Stimulated activated CD4-positive, alpha-beta T cell treated with anti-CD3 and anti-CD28 coated beads, Interleukin-1b, Interleukin-23, amount 100 ng/mL, for 1 hour (primary cell): ENCODE measurements at places on chromosomes 4 and X.

DNA sequence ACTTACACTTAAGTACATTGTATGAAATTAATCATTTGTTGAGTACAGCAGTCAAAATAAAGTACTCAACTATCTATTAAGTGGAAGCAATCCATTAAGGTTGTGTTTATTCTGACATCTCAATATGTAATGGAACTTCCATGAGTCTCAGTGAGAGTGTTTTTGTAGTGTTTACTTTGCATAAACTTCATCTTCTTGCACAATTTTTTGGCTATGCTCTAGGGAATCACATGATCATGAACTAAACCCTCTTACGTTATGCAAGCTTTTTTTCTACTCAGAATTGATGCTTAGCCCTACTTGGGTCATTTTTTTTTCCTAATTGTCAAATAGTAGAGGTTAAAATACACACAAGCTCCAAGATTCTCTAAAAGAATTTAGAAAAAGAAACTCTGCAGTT lies 21.1 kb upstream of the PIGA start:
- no peak for DNase-seq

DNA sequence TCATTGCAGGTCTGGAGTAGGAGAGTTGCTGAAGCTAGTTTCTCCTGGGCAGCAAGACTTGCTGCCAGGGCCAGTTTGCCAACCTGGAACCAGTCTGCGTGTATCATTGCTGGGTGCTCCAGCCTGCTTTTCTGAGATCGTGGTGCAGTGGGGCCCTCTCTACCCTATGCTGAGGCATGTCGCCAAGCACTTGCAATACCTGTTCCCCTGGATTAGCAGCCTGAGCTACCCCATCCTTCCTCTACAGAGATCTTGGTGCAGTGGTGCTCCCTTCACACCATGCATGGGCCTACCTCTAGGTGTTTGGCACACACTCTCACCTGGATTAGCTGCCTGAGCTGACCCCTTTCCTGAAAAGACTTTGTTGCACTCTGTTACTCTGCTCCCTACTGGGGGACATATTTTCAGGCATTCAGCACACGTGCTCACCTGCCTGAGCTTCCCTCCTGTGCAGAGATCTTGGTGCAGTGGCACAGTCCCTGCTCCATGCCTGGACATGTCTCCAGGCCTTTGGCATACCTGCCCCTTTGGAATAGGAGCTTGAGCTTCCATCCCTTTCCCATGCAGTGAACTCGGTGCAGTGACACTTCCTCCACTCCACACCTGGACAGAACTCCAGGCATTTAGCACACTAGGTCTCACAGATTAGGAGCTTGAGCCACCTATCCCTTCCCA lies 133.7 kb upstream of the CXCL13 start:
- no peak for DNase-seq

DNA sequence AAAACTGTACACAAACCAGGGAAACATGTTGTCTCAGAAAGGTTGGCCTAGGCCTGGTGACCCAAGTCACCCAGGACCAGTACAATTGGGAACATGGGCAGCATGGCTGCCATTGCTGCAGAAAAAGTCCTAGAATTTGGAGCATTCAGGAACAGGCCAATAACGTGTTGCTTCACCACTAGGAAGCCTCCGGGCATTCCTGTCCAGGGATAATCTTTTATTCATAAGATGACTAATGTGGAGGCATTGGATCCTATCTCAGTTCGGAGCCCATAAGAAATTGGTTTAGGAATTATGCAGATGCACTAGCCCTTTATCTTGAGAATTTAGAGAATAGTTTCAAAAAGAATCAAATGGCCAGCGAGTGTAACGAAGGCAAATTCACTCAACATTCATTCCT lies 242.8 kb upstream of the NDST4 start:
- DNase-seq, result no peak

- no peak for DNase-seq
Measured at GRCh38 chr4:68655764-68656444, 14.5 kb downstream of the UGT2B15 start.

DNA sequence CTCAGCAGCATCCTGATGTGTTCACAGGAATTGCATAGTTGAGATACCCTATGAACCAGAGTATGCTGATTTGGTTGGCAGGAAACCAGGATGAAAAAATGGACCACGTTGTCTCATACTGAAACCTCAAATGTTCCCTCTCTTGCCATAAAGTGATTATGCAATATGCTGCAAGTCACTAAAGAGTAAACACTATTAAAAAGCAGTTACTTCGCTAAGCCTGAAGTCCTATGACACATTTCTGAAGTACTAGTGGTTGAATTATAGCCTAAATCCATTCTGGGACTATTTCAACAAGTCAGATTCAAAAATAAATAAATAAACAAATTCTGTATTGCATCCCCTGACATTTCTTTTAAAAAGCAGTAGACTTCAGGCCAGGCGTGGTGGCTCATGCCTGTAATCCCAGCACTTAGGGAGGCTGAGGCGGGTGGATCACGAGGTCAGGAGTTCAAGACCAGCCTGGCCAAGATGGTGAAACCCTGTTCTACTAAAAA lies 106.0 kb upstream of the NAP1L5 start:
- no peak for DNase-seq

- no peak for DNase-seq
Measured at GRCh38 chr4:158669310-158669709, 2.4 kb downstream of the C4orf46 start.

DNA sequence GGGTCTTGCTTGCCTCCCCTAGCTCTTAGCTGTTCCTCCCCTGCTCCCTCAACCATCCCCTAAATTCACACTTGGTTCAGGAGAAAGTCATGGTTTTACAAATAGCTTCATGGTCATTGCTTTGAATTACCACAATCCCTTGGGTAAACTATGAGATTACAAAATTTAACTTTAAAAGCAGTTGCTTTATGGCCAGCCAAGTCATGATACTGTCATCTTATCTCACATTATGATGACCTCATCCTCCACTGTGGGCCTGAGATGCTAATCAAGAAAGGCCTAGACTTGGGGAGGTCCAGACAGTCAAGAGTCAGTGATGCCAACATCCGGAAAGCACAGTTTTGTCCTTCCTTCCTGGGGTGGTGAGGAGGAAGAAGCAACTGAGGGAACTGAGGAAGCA lies 10.5 kb upstream of the FGF16 start:
- no peak for DNase-seq

GRCh38 chr4:95749204-95749603 lies 90.7 kb upstream of the PDHA2 start:
- no peak for DNase-seq

DNA sequence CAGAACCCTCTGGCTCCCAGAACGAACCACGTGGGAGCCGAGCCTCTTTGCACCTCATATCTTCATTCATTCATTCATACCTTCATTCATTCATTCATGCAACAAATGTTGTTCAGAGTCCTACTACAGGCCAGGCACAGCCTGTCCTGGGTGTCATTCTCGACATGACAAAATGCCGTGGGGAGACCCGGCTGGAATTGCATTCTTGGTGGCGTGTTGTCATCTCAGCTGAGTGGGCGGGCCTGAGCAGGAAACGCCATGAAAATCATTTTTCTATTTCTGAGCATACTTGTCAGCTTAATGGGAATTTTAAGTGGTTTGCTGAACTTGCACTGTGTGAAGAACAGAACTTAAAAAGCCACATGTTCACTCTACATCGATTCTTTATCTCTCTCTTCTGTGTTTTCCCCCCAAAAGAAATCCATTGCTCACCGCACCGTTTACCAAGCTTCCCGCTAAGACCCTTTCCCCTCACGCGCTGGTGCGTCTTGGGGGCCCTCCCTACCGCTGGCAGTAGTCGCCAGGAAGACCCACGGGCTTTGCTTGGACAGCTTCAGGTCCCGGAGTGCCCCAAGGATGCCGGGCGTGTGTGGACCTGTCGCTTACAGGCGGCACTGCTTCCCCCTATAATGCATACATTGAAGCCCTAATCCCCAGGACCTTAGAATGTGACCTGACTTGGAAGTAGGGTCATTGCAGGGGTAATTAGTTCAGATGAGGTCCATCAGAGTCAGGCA lies 41.6 kb upstream of the HMX1 start:
- no peak for DNase-seq

DNA sequence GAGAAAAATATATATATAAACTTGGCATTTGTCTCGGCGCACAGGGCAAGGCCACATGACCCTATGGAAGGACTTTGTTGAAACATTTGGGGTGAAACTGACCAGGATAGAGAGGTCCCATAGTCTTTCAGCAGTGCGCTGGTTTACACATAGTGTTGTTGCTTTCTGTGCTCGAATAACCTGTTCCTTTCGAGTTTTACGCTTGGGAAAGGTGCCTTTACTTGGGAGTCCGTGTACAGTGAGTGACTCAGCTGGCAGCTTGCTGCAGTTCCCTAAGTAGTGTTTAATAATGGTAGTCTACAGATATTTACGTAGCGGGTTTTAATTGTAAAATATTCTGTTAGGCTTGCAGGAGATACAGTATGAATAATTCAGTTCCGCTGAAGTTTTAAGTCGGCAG lies 578 bp downstream of the APOOL start:
- no peak for DNase-seq

DNA sequence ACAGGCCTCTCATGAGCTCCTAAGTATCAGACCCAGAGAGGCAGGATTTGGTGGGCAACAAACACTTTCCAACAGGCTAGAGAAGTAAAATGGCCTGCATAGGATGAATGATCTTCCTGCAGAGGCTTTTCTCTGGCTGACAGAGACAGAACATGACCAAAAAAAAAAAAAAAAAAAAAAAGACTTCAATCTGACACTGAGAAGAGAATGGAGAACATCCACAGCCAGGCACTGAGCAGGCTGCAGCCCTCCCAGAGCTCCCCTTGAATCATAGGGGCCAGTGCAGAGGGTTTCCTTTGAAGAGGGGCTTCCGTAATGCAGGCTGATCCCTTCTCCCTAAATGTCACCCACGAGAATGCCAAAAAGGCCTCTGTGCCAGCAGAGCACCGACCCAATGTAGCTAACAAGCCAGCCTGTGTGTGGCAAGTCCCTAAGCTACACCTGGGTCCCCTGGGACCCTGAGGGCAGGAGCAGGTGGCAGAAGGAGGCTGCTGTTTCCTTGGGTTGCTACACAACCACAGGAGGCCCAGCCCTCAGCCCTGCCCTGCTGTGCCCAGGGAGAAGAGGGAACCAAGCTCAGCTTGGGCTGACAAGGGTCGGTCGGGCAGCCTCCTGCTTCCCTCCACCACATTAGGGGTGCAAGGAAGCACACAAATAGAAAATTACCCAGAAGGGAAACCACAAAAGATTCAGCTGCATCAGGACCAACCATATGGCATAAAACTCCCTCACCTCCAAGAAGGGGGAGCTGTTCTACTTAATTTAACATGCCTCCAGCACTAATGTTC lies 55.6 kb downstream of the MAP7D2 start:
- DNase-seq, result no peak

DNA sequence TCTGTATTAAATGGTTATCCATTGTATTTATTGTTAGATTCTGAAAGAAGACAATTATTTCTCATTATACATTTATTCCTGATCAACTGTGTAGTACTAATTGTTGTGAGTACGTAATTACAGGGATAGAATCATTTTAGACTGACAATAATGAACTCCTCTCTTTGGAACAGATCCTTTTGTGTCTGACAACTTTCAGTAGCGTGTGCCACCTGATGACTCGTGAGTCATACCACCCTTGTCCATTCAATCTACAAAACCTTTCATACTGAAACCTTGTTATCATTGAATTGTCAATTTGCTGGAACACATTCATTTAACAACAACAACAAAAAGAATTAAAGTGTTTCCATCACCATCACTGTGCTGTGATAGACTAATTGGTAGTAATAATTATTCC lies 602.7 kb upstream of the PCDH7 start:
- DNase-seq, result no peak

- DNase-seq, result no peak
Measured at GRCh38 chr4:135724421-135724820, 1522.8 kb upstream of the PABPC4L start.

DNA sequence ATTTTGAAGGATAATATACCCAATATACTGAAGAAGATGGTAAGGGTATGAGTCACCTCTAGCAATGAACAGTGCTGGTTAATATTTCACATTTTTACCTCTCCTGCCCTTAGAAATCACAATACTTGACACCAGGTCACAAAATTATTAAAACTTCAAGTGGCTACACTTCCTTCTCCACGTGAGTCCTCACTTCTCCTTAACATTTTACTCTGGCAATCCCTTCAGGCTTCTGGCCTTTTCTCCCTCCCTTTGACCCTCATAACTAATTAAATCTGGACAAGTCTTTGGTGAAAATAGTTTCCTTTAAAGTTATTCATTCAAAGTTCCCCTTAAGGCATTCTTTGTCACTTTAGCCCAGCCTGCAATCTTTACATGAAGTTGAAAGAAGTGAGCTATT lies 190.4 kb downstream of the UNC5C start:
- DNase-seq, result no peak

- DNase-seq, result no peak
Measured at GRCh38 chrX:119817130-119817690, 25.8 kb upstream of the RPL39 start.

DNA sequence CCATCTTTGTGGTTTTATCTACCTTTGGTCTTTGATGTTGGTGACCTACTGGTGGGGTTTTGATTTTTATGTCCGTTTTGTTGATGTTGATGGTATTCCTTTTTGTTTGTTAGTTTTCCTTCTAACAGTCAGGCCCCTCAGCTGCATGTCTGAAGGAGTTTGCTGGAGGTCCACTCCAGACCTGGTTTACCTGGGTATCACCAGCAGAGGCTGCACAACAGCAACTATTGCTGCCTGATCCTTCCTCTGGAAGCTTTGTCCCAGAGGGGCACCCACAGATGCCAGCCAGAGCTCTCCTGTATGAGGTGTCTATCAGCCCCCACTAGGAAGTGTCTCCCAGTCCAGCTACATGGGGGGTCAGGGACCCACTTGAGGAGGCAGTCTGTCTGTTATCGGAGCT lies 199.3 kb upstream of the WDFY3 start:
- no peak for DNase-seq

GRCh38 chr4:116539744-116540143 lies 545.6 kb downstream of the TRAM1L1 start:
- no peak for DNase-seq

- no peak for DNase-seq
Measured at GRCh38 chr4:90318193-90318592, 191.0 kb downstream of the CCSER1 start.

- no peak for DNase-seq
Measured at GRCh38 chr4:95957759-95958158, 117.9 kb downstream of the PDHA2 start.
